ENCODE measurements at places on chromosomes 6 and 20.

GRCh38 chr6:76418560-76419223, 346.2 kb upstream of the IMPG1 start:
- DNase-seq: no peak

DNA sequence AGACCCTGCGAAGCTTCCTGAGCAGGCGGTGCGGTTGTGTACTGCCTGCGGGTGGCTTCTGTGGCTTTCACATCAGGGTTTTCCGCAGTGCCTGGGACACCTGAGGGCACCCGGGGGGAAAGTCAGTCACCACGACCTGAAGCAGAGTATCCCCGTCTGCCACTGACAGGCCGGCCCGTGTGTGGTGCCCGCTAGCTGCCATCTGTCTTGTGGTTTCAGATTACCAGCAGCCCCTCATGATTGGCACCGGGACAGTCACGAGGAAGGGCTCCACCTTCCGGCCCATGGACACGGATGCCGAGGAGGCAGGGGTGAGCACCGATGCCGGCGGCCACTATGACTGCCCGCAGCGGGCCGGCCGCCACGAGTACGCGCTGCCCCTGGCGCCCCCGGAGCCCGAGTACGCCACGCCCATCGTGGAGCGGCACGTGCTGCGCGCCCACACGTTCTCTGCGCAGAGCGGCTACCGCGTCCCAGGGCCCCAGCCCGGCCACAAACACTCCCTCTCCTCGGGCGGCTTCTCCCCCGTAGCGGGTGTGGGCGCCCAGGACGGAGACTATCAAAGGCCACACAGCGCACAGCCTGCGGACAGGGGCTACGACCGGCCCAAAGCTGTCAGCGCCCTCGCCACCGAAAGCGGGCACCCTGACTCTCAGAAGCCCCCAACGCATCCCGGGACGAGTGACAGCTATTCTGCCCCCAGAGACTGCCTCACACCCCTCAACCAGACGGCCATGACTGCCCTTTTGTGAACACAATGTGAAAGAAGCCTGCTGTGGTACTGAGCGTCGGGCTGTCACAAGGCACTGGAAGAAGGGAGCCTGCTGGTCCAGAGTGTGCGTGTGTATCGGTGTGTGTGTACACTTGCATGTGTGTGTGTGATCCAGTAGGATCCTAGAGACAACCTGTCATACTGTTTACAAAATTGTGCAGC, 54.4 kb downstream of the GOPC start:
- peak; percentile 74 for DNase-seq

GRCh38 chr20:3710703-3711483, 1.5 kb downstream of the SIGLEC1 start:
- DNase-seq: peak; percentile 84

DNA sequence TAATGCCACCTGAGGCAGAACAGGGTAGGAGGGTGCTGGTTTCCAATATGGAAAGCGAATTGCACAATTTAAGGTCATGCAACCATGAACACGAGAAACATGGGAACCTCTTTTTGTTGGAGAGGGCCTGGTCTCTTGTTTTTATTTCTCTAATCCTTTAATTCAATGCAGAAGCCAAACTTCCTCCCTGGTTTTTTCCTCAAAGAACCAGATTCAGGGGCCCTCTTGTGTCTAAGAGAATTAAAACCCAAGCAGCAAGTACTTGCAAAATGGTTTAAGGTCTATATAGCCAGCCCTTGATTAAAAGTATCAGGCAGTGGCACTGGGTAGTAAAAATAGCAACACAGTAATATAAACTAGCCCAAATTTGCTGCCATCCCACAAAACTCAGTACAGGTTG, 19.5 kb downstream of the GSTA4 start:
- DNase-seq: peak; percentile 91

GRCh38 chr6:18076231-18076630, 46.2 kb downstream of the NHLRC1 start:
- DNase-seq: peak; percentile 37

DNA sequence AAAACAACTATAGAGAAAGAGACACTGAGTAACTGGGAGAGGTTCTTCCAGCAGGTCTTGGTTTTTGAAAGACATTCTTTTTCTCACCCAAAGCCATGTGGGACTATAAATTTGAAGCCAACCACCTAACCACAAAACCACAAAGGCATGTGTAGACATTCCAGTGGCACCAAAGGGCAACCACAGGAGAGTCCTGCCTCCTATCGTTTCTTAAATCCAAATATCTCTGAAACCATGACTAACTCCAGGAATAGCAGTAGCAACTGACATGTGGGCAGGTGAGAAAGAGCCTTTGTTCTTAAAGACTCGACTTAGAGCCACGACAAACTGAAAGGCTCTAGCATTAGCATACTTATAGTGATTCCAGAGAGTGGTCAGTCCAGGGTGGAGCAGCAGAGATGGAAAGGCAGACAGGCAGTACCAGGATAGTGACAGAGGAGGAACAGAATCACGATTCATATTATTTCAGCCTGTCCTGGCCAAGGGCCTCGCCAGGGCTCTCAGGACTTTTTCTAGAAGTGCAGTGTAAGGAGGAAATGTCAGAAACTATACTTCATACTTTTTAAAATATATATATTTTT, 9.4 kb upstream of the COL9A1 start:
- DNase-seq: peak; percentile 33

DNA sequence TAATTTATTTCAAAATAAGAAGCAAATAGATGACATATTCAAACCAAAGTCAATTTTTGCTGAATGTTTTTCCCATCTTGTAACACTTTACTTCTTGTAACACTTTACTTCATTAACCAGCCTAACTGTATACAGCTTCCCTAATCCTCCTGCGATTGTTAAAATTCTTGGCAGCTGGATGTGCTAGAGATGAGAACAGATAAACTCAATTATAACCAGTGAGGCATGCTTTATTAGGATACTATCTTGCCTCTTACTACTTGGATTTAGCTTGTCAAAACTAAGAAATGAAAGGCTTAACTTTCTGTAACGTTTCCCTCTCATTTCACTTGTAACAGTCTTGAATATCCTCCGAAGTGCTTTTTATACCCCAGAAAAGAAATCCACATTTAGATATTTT, 94.1 kb upstream of the BMP5 start:
- DNase-seq: no peak

DNA sequence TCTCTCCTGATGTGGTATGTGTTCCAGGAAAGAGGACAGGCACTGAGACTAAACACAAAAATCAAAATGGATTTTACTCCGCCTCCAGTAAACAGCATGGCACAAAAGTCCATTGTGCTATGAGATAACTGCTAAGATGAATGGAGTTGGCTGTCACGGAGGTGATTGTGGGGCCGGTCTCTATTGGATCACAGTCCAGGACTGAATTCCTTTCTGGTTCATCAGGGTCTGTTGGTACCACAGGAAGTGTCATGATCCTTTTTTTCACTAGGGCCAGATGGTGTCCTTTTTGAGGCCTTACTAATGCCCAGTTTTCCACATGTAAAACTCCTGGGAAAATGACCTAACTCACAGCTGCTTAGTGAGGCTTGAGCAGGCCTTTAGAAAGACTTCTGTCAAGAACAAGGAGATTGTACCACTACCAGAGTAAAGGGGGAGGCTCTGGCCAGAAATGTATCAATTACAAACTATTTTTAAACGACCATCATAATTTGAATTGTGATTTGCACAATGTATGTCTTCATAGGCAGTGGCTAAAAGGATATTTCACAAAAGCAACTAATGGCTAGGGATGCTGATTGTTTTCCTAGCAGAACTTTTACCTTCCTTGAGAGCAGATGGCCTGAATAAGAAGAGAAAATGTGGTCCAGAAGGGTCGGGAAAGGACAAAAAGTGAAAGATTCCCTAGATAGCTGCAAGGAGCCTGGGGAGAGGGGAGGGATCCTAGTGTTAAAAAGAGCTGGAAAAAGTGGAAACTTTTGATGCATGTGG, 192.2 kb upstream of the POU3F2 start:
- no peak for DNase-seq

DNA sequence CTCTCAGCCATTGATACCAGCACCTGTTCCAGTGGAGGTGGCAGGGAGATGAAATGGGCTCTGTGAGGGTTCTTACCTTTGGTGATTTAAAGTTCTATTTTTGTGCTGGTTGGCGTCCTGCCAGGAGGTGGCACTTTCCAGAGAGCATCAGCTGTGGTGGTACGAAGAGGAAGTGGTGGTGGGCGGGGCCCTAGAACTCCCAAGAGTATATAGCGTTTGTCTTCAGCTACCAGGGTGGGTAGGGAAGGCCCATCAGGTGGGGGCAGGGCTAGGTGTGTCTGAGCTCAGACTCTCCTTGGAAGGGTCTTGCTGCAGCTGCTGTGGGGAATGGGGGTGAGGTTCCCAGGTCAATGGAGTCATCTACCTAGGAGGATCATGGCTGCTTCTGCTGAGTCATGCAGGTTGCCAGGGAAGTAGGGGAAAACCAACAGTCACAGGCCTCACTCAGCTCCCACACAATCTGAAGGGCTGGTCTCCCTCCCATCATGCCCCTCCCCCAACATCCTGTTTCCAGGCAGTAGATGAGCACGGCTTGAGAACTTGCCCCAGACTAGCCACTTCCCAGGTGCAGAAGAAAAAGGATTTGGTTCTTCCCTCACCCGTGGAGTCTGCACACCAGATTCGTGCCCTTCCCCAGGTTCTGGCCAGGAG, 46.6 kb downstream of the MOXD1 start:
- DNase-seq: no peak

- DNase-seq: peak; percentile 26
Observed at GRCh38 chr6:3800850-3801591, 48.2 kb upstream of the FAM50B start.

GRCh38 chr6:7541175-7542064, at the start of gene DSP:
Gene DSP, plus strand, starts transcription at chr6:7541671. Its CDS starts 245 bp downstream, at chr6:7541916.
- peak; percentile 83 for DNase-seq

DNA sequence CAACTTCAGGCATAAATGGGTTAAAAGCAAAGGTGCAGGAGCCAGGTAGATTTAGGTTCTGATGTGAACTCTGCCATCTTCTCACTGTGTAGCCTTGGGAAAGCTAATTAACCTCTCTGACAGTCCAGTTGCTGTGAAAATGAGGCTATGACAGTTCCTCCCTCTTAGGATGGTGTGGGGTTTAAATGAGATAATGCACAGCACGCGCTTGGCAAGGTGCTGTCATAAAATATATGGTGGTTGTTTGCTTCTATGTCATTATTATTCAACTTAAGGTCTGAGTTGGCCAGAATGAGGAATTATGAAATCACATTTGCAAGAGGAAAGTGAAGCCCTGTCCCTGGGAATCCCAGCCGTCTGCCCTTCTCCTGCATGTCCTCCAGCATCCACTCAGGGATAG, 15.5 kb upstream of the BCAS1 start:
- DNase-seq: no peak

DNA sequence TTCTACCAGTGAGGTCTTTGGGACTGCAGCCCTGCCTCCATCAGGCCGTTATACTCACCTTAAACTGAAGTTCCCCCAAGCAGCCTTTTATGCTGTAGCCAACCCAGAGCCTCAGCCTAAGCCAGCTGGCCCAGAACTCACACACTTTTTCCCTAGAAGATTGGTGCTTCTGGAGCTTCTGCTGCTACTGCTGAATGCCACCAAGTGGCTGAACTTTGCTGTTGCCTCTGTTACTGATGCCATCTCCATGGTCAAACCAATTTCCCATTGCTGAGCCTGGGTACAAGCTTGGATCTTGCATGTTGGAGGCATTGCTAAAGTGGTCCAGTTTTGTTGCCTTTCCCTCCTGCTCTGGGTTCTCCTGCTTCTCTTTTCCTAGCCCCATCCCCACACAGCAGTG, 15.0 kb upstream of the TBX18 start:
- no peak for DNase-seq

- no peak for DNase-seq
Observed at GRCh38 chr6:45886776-45887175, 128.9 kb downstream of the CLIC5 start.

GRCh38 chr20:34532756-34533155, 16.5 kb downstream of the DYNLRB1 start:
- DNase-seq: no peak

GRCh38 chr6:38489951-38490350, 149.8 kb downstream of the BTBD9 start:
- DNase-seq: peak; percentile 73

DNA sequence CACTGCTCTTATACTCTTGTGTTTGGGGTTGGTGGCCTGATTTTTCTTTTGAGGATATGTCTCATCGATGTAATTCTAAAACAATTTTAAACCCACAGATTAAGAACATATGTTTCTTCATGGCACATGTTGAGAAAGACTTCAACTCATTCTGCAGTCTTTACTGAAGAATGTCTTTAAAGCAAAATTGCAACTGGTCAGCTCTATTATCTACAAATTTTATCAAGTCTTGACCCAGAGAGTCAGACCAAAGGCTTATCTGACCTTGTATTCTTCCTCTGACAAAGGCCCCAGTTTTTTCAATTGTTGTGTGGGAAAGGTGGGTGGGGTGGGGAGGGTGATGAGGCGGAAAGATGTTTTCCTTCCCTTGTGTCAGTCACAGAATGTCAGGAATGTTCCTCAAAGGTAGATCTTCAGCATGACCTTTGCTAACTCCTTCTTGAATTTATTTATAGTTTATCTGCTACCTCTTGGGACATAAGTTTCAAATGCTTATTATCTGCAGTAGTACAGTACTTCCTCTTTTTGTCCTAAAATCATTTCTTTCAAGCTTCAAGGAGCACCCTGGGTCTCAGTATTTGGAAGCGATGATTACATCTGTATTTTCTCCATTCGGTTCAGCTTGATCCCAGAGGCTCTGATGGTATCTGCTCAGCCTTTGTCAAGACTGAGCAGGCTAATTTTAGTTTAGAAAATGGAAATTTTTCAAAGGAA, 63.2 kb upstream of the TIAM2 start:
- DNase-seq: peak; percentile 84

GRCh38 chr6:39904946-39905639, 29.2 kb downstream of the MOCS1 start:
- DNase-seq: no peak

DNA sequence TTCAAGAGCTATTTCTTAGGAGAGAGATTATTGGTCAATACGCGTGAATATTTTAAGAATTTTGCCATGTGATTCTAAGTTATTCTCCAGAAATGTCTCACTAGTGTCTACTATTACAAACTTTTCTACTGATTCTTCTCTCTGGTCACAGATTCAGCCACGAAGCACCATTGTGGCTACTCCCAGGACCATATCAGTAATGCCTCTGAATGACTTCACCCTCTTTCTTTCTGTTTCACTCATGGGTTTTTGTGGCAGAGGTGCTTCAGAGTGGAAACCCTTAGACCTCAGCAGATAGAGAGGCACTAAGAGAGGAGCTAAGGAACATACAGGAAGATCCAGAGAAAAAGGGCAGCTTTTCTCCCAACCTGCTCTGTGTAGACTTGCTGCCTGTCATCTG, 211.3 kb downstream of the CBLN4 start:
- DNase-seq: no peak

DNA sequence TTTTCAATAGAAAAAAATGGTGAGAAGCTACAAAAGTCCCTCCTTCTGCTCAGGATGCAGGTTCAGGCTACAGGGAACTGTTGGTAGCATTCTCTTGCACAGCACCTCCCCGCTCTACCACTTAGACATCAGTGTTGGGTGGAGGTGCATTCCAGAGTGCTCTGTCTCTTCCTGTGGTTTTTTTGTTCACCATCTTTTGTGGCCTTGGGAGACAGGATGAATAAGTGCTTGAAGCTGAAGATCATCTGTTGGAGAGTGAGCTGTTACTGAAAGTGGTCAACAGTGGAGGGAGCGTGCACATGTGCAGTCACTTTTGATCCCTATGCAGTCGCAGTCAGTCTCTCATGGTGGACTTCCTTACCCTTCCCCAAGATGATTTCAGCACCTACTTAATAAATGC, 16.6 kb upstream of the BTBD3 start:
- peak; percentile 29 for DNase-seq

- DNase-seq: no peak
Observed at GRCh38 chr6:119985952-119986736, 636.6 kb upstream of the MAN1A1 start.

GRCh38 chr6:155100087-155100486, 105.0 kb downstream of the TIAM2 start:
- DNase-seq: no peak
